ENCODE measurements at places on chromosomes 12 and 14.
A peak's percentile ranks its signal among the peaks of the same experiment; 100 is the strongest.

- DNase-seq = no peak
Observed at GRCh38 chr14:102219316-102219715, 79.6 kb downstream of the WDR20 start.

DNA sequence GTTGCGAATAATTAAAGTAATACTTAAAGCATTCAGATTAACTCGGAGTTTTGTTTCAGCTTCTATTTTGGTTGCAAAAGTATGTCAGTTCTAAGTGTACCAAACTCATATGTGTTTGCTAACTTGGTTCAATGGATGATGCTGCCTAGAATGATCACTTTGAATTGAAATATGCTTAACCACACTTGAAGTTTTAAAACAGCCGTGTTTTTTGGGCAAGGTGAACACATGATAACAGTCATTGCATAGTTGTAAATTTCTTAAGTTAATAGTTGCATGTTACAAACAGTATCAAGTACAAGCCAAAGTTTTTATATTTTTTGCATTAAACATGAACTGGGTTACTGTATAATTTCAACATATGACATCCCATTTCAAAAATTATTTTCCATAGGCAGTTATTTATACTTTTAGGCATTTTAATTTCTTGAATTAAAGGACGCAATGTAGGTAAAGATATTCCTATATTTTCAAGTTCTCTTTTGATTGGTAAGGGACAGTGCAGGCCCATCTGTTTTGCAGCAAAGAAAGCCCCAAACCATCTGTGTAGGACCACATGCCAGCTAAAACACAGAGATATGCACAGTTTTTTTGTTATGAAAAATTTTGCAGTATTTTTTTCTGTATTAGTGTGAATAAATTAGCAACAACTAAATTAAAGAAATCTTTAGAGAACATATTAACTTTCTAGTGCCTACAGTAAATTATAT is 575.5 kb downstream of the PRKD1 start:
- DNase-seq = no peak

DNA sequence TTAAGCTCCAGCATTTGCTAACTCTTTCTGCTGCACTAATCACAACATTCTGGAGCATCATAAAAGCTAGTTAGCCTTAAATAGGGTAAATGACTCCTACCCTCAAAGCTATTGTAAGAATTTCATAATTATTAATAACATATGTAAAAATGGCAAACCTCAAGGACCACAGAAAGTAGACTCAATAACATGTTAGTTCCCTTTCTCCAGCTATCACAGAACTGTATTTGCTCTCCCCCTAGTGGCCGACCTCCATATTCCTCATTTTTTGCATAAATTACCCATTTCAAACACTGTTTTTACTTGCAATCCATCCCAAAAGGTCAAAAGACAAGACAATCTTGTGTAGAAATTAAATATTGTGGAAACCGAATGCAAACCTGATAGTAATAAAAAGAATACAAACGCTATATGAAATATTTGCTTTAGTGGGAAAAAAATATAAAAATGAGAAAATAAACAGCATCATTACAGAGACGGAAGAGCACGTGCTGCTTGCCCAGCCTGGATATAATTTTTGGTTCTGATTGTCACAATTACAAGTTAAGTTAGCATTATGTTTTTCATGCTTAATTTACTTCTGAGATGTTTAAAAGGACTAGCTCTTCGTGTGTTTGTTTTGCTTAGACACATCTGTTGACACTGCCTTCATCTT is 97.9 kb downstream of the RERGL start:
- DNase-seq = peak; percentile 10

GRCh38 chr12:94643606-94644005 is 6.8 kb downstream of the TMCC3 start:
- DNase-seq = no peak

- DNase-seq = peak; percentile 65
Observed at GRCh38 chr14:39431416-39432178, 636 bp downstream of the FBXO33 start.

DNA sequence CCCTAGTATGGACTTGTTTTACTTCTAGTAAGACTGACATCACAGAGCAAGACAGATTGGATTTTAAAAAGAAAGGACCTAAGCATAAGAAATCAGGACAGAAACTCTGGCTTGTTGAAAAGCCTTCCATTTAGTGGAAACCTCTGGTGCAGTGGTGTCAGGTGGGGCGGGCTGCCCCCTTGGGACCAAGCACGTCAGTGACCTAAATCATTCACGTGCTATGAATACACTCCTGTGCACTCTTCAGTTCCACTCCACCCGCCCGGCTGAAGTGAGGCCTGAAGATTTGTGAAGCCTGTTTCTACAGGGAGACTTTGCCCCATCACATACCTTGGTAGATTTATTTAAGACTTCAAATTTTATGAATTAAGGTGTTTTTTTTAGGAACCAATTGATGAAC is 58.2 kb upstream of the STRN3 start:
- no peak for DNase-seq

- DNase-seq = no peak
Observed at GRCh38 chr14:80535171-80535570, 323.9 kb upstream of the DIO2 start.

DNA sequence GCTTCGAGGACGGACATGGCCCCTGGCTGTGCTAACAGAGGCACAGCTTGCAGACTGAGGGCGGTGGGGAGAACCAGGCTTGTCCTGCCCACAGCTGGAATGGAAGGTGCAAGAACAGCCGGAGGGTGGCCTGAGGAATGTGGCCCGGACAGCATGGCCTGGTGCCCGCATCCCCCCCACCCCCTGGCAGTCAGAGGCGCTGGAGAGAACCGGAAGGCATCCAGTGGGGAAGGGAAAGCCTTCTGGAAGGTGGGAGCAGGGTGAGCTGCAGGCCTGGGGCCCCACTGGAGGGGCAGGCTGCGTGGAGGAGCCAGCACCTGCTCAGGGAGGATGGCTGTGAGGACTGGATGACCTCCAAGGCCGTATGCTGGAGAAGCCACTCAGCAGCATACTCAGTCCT is 8.1 kb upstream of the CYP46A1 start:
- no peak for DNase-seq

- DNase-seq = peak; percentile 79
Observed at GRCh38 chr12:124389138-124389724, 94.3 kb downstream of the RFLNA start.
